ENCODE measurements at places on chromosomes 7 and 10.

DNA sequence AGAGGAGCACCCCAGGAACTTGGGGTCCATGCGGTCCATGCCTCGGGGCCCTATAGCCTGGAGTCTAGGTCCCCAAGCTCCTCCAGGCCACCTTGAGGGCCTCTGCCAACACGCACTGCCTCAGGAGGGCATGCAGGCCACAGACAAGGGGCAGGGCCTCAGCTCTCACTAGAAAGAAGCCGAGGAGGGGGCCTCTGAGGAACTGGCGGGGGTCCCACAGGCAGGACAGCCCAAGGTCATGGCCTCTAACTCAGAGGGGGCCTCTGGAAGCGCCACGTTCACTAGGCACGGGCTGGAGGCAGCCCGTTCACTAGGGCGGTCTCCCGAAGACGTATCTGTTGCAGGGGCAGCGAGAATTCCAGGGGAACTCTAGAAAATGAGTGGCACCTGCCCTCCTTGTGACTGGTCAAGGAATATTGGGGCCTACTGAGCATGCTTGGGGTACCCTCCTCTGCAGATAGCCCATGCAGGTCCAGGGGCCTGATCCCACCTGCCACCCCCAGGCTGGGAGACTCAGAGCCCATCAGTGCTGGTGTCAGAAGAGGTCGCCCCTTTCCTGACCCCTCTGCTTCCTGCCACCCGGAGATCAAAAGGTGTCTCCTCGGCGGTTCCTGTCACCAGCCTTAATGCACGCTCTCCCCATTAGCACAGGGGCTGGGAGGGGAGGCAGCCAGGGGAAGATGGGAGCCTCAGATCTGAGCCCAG lies 86.7 kb upstream of the RET start:
- DNase-seq = no peak

- DNase-seq = no peak
Measured at GRCh38 chr7:712381-713138, 13.9 kb upstream of the DNAAF5 start.

GRCh38 chr7:98346515-98347069 lies 54.3 kb downstream of the BAIAP2L1 start:
- DNase-seq = no peak

DNA sequence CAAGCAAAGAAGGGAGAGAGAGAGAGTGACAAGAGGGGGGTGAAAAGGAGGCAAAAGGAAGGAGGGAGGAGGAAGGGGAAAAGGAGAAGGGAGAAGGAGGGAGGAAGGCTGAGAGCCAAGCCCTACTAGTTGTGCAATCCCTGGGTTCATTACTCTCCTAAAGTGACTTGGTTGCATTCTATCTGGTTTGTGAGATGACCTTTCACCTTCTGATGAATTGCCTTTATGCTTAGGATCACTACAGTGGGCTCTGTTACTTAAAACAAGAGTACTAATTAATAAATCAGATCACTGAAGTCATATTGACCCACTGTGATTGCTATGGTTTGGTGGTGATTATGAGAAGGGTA lies 144.9 kb downstream of the KIF20B start:
- no peak for DNase-seq

GRCh38 chr10:14478604-14479003 lies 147.9 kb upstream of the FRMD4A start:
- DNase-seq = peak; percentile 68

- DNase-seq = no peak
Measured at GRCh38 chr7:131251371-131251770, 76.3 kb upstream of the MKLN1 start.

GRCh38 chr7:25831062-25831691 lies 320.8 kb upstream of the NFE2L3 start:
- no peak for DNase-seq

GRCh38 chr10:133475821-133476640 lies 22.3 kb downstream of the SCART1 start:
- DNase-seq = no peak

GRCh38 chr10:51074238-51075028 lies at the start of gene PRKG1:
Gene PRKG1, plus strand, starts transcription at chr10:51074487.
- peak; percentile 65 for DNase-seq

GRCh38 chr10:70846795-70847194 lies 31.0 kb downstream of the SGPL1 start:
- DNase-seq = no peak

- DNase-seq = no peak
Measured at GRCh38 chr10:46227571-46227935, 59.2 kb upstream of the ANTXRL start.

DNA sequence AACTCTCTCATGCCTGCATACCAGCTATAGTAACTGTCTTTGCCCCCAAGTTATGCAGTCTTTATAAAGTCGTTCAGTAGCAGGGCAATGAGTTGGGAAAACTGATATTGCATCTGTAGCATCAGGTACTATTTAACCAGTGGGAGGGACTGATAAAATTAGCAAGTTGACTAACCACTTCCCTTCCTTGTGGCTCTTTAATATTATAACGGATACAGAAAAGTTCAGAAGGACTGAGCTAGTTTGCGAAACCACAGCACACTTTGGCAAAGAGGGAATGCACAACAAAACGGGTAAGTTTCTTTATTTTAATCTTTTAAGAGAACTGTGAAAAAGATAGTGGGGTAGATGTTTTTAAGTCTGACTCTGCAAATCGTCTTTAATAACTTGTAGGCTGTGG lies 205.3 kb upstream of the HDAC9 start:
- DNase-seq = no peak

DNA sequence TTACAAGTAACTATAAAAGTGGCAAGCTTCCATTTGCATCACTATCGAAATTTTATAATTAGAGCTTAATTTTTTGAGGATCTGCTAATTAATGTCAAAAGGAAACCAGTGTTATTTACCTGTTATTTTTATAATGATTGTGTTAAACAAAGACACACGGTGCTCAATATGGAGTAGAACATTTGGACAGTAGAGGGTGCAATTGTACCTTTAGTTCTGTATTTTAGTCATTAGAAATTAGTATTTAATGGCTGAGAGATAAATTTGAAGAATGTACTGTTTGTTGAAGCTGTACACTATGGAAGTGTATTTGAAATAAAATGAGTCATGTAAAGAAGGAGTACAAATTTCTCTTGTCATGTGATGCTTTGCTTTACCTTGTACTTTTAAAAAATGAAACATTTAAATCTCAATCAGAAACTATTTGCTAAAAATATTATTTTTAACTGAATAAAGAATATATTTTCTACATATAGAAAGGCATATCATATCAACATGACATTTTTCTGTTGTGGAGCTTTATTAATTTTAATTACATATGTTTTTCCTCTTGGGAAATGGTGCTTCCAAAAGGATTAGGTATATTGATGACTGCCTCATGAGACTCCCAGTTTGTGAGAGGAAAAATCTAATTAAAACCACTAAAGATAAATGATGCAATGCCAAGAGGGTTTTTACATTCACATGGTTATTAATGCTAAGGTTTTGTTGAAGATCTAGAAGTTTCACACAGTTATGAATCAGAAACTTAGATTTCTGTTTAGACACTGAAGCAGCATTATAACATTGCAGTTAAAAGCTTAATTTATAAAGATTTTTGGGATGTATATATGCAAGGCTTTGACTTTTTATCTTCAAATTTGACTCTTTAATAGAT lies 10.4 kb upstream of the PRKG1 start:
- no peak for DNase-seq

DNA sequence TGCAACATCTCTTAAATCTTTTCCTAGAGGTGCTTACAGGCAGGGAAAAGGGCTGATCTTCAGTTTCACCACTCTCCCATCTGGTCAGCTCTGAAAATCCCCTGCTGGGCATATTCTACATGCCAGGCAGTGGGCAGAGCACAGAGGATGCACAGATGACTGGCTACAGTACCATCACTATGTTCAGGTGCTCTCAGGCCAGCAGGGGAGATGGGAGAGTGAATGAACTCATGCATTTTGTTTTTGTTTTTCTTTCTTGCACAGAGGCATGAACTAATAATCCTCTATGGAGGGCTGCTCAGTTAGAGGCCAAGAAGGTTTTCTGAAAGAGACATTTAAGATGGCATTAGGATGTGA lies 19.3 kb downstream of the ELMO1 start:
- DNase-seq = no peak

DNA sequence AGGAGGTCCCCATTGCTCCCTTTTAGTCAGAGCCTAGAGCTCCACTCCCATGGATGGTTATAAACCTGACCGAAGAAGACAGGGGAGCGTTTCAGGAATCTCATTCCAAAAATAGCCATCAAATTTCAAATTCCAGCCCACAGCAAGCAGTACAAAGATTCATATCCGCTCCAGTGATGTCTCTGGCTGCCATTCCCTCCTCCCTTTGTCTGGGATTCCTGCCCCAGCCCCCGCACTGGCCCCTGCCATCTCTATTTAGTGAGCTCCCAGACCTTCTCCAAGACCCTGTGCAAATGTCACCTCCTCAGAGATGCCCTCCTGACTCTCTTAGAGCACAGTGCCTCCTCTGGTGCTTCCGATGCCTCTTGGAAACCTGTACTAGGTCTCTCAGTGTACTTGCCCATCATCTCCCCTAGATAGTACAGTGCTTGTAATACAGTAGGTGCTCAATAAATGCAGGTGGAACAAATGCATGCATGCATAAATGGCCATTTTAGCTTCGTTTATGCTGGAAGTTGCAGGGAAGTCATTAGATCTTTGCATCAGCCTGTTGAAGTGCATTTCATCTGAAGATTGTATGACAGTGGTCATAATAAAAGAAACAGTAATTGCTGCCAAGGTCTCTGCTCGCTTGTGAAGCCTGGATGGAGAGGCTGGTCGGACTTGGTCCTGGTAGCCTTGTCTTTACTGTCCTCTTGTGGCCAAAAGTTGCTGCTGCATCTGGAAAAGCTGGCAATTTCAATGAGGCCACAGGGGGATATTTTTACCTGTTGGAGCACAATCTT lies 32.0 kb upstream of the HABP2 start:
- DNase-seq = peak; percentile 80

DNA sequence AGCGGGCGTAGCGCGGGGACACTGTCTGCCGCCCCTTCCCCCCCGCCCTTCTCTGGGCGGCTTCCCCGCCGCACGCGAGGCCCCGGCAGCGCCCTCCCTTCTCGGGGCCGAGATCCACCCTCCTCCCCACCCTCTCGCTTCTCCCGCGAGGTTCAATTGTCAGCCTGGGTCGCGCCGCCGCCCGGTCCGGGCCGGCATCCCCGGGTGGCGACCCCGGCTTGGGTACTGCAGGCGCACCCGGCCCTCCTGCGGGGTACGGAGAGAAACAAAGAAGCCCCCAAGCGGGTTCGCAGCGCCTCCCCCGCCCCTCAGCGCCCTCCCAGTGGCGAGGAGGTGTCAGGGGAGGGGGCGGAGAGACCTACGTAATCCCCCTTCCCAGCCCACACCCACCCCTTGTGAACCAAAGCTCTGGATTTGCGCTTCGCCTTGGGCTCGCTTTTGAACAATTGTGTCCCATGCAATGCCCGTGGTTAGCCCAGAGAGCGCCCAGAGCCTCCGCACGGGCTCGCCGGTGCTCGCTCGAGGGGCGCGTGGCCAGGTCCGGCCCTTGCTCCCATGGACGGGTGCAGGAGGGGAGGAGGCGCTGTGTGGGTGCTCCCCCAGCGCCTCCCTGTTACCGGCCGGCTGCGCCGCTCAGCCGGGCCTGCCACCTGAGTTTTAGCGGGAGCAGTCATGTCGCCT lies 634 bp downstream of the HECW1 start:
- no peak for DNase-seq

- peak; percentile 7 for DNase-seq
Measured at GRCh38 chr10:31490858-31491504, 172.0 kb downstream of the ZEB1 start.

- DNase-seq = no peak
Measured at GRCh38 chr10:130901311-130902165, 410.0 kb downstream of the TCERG1L start.

- DNase-seq = no peak
Measured at GRCh38 chr10:53597835-53598251, 825.3 kb upstream of the MBL2 start.

GRCh38 chr7:80135309-80136104 lies 876 bp downstream of the GNAI1 start:
- no peak for DNase-seq

DNA sequence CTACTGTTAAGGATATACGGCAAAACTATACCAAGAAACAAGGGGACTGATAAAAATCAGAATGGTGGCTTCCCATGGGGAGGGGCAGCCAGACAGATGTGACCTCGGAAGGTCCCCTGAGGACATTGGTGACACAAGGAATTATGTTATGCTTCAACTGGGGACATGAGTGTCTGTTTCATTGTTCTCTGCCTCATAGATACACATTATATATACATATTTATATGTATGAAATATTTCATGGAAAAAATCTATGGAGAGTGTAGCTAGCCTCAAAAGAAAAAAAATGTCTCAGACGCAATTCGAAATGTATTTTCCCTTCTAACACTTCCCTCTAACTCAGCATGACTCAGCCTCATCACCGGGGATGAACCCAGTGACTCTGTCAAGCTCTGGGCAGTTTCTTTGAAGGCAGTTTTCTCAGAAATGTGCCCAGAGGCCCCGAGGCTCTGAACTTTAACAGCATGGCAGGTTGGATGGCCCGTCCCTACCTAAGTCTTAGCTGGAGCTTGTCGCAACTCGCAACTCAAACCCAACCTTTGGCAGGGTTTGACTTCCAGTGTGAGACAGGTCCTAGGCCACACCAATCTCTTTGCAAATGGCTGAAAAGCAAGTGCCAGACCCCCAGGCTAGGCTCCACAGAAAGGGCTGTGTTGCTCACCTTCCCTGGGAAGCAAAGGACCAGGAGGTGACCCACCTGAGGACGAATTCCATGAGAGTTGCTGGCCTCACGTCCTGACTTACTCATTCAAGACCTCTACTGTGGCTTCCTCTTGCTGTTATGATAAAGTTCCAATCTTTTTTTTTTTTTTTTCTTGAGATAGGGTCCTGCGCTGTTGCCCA lies 86.9 kb downstream of the CARD11 start:
- DNase-seq = no peak

DNA sequence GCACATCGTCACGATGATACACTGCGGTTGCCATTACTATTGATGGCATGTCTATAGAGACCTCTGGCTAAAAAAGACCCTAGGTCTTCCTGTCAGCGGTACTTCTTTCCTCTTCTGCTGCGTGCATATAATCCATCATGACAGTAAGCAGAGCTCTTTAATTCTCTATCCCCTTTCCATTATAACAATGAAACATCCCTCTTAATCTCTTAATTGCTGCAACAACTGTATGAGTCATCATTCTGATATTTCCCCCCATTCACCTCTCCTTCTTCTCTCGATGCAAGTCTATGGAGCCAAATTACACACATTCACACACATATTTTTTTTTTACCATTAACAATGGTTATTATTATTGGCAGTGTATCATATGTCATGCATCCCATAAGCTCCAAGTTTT lies 45.2 kb upstream of the AKR1E2 start:
- DNase-seq = no peak

DNA sequence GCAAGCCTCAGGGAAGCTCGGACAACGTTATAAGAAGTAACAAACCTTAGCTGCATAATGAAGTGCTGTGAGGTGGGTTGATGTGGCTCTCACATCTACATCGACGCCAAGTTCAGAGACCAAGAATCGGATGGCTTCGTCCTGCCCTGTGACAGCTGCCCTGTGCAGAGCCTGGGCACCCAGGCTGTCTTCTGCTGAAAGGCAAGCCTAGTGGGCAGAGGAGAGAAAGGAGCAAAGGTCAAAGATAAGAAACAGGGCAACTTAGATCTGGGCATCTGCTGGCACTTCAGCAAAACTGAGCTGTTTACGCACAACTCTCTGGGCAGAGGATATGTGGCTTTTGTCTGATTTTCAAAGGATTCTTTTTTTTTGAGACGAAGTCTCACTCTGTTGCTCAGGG lies 6.7 kb downstream of the ANKRD16 start:
- DNase-seq = no peak

GRCh38 chr10:86257683-86258082 lies 108.9 kb downstream of the GRID1 start:
- no peak for DNase-seq

- no peak for DNase-seq
Measured at GRCh38 chr7:3520206-3520605, 219.2 kb downstream of the SDK1 start.

- no peak for DNase-seq
Measured at GRCh38 chr7:132030086-132030568, 473.7 kb upstream of the PODXL start.

Measured in AG09319 (cell line).